ENCODE measurements at places on chromosomes 4 and X.

GRCh38 chr4:105851196-105851595 lies 44.1 kb upstream of the NPNT start:
- no peak for DNase-seq

- DNase-seq, result no peak
Measured at GRCh38 chr4:22003878-22004277, 55.3 kb upstream of the KCNIP4 start.

DNA sequence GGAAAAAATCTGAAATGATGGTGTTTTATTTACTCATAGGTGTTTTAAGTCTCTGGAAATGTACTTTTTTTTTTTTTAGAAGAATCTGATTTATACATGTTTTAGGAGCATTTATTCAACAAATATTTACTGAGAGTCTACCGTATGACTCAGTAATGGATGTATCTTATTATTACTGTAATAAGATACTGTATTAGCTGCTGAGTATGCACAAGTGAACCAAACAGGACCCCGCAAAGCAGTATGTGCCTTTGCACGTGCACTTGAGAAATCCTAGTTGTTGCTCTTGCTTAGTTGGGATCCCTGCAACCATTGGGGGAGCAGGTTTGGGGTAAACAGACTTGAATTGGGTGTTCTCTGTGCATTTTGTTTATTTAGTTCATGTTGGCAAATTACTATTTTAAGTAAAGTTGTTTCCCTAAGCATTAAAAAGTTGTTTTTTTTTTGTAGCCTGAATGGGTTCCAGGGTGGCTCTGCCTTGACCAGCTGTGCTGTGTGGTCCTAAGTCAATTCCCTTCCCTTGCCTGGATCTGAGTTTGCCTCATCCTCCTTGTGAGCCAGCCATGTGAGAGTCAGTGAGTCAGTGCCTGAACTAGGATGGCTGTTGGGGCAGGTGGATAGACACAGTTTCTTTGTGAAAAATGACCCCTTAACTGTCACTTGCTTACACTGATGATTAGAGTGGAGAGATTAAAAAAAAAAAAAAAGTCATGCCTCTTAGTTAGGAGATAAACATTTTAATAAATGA lies 27.7 kb downstream of the DCUN1D4 start:
- no peak for DNase-seq

GRCh38 chrX:68950937-68951336 lies 122.1 kb downstream of the EFNB1 start:
- no peak for DNase-seq

DNA sequence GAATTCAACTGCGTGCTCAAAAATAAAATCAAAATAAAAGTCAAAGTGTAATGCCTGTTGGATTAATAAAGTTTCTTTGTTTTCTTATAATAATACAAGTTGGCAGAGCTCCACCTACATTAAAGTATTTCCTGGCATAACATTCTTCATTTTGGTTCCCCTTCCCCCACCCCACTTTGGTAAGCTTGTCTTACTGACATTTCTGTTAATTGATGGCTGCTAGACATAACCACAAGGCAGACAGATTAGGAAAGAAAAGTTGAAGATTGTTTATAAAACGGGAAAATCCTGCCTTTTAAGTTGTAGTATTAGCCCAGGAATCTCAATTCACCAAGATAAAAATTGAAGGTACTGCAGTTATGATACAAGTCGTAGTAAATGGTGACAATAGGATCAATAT lies 246.5 kb upstream of the RPS6KA3 start:
- no peak for DNase-seq

GRCh38 chrX:44580466-44580865 lies 37.8 kb upstream of the FUNDC1 start:
- no peak for DNase-seq

DNA sequence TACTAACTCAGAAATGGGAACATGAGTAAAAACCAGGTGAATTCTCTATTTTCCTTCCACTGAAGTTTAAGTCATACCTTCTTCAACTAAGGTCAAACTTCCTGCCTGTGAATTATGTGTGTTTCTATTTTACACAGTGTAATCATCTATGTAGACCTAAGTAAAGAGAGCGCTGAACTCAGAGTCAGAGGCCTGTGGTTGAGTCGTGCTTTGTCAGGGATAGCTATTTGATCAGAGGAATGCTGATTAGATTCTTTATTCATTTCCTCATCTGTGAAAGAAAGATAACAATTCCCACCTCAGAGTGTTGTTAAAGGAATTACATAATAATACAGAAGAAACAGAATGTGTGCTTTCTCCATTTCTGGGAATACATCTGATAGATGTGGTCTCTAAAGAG lies 654.1 kb downstream of the STIM2 start:
- no peak for DNase-seq

DNA sequence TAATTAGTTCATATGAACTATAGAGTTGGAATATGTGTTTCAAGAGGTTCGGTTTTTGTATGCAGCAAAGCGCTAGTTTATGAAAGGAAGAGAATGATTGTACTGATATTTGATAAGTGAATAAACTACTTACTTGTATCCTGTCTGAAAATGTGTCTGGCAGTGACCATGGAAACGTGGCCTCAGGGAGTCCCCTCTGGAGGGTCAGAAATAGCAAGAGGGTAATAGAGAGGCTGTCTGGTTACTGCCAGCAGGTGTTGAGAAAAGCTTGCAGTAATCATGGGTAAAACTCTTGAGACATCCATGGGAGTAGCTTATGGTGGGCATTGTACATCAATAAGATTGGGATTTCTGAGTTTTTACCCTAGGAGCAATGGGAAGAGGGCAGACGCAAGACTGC lies 77.1 kb downstream of the DCLK2 start:
- DNase-seq, result no peak
